Activated CD8-positive, alpha-beta memory T cell treated with anti-CD3 and anti-CD28 coated beads for 4 hours (primary cell): ENCODE measurements at places on chromosomes 7 and 10.
A peak's percentile ranks its signal among the peaks of the same experiment; 100 is the strongest.

GRCh38 chr10:119654540-119654939 lies 3.4 kb downstream of the BAG3 start:
- DNase-seq, result no peak

GRCh38 chr10:102501201-102502028 lies 1.1 kb downstream of the ACTR1A start:
- DNase-seq, result no peak

GRCh38 chr10:99834410-99834809 lies 52.0 kb downstream of the ABCC2 start:
- DNase-seq, result no peak

GRCh38 chr10:32938554-32939061 lies 19.4 kb downstream of the ITGB1 start:
- no peak for DNase-seq

- DNase-seq, result no peak
Measured at GRCh38 chr7:8564281-8564680, 130.9 kb downstream of the NXPH1 start.

GRCh38 chr7:8115547-8116402 lies 146.2 kb downstream of the ICA1 start:
- no peak for DNase-seq

DNA sequence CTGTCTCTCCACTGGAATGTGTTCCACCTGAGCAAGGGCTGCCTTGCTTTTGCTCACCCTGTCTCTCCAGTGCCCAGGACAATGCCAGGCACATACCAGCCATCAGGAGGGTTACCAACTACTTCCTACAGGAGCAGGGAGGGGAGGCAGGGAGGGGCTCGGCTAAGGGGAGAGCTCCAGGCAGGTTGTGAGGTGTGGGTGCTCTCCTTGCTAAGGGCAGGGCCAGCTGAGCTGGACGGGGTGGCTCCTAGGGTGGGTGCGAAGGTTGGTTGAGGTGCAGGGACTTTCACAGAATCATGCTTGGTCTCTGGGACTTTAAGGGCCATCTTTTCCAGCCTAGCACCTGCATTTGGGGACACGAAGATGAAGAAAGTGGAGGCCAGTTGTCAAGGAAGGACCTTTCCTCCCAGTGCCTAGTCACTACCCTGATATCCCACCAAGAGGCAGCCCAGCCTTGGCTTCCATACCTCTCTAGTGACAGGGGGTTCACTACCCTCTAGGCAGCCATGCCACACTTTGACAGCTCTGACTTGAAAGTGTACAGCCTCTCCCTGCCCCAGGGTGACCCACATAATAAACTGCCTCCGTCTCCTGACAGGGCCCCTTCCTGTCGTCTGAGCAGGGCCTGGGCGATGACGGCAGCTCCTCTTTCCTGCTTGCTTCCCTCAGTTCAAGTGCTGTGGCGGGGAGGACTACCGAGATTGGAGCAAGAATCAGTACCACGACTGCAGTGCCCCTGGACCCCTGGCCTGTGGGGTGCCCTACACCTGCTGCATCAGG lies 46.5 kb downstream of the TSPAN15 start:
- DNase-seq, result no peak

- DNase-seq, result no peak
Measured at GRCh38 chr10:43192884-43193283, 54.6 kb downstream of the CSGALNACT2 start.

DNA sequence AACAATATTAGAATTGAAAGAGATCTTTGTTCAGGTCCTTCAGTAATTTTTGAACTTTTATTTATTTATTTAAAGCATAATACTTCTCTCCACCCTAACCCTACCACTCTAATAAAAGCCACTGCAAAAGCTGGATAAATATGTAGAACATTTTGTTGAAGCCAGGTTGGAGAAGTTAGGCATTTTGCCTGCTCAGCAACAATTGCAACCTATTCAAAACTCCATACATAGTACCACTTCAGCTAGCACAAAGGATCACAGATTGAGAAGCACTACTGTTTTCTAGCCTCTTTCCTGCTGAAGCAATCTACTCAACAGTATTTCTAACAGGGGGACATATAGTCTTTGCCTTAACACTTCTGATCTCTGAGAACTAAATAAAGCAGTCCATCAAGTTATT lies 25.0 kb downstream of the RUNDC3B start:
- DNase-seq, result no peak

GRCh38 chr7:79452032-79452494 lies 1.4 kb downstream of the MAGI2 start:
- peak; percentile 12 for DNase-seq

DNA sequence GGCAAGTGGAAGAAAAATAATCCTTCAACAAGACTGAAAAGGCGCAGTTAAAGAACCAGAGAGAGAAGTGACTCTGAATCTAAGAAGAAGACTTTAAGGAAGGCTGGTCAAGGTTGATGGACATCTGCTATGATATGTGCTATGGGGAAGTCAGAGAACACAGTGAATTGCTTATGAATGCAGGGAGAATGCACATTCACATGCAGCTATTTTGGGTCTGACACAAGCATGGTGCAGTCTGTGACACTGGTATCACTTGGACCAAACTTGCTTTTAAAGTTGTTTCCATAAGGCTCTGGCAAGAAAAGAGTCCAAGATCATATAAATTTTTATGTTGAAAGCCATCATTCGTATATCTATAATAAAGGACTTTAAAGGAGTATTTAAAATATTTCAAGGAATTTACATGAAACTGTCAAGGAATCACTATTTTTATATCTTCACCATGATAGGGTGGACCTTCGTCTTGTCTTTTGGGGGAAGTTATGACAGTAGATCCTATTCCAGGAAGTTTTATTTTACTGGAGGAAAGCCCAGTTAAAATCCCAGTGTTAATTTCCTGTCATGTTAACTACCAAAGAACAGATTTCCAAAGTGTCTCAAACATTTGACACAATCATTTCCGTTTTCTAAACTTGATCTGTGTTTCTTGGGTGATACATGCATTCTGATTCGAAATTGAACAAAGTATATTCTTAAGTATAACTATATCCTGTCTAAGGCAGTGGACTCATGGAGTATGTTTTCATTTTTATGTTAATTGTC lies 239.6 kb downstream of the SDK1 start:
- no peak for DNase-seq
